RPMI8226 (cell line): ENCODE measurements at places on chromosomes 2 and 18.

DNA sequence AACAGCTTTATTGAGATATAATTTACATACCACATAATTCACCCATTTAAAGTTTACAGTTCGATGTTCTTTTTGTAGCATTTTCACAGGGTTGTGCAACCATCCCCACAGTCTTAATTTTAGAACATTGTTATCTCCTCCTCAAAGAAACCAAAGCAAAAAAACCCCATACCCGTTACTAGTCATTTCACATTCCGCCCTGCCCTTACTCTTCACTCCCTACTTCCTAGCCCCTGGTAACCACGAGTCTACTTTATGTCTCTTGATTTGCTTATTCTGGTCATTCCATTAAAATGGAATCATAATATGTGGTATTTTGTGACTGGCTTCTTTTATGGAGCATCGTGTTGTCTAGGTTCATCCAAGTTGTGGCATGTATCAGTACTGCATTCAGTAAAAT lies 137.7 kb downstream of the TANC1 start:
- no peak for DNase-seq

- DNase-seq, result no peak
Measured at GRCh38 chr2:40030456-40030975, 251.5 kb upstream of the THUMPD2 start.

- DNase-seq, result no peak
Measured at GRCh38 chr2:144946263-144946662, 426.3 kb upstream of the ZEB2 start.

GRCh38 chr18:355678-356077 lies 87.8 kb upstream of the THOC1 start:
- DNase-seq, result no peak

- DNase-seq, result no peak
Measured at GRCh38 chr2:228878138-228878537, 392.9 kb downstream of the PID1 start.

- DNase-seq, result peak; percentile 25
Measured at GRCh38 chr2:197145471-197146056, 165.0 kb downstream of the ANKRD44 start.

GRCh38 chr2:28352104-28352503 lies 40.6 kb upstream of the FOSL2 start:
- no peak for DNase-seq

- DNase-seq, result no peak
Measured at GRCh38 chr2:208548700-208549099, 142.1 kb downstream of the PTH2R start.

GRCh38 chr2:43131890-43132682 lies 94.3 kb downstream of the ZFP36L2 start:
- peak; percentile 77 for DNase-seq

DNA sequence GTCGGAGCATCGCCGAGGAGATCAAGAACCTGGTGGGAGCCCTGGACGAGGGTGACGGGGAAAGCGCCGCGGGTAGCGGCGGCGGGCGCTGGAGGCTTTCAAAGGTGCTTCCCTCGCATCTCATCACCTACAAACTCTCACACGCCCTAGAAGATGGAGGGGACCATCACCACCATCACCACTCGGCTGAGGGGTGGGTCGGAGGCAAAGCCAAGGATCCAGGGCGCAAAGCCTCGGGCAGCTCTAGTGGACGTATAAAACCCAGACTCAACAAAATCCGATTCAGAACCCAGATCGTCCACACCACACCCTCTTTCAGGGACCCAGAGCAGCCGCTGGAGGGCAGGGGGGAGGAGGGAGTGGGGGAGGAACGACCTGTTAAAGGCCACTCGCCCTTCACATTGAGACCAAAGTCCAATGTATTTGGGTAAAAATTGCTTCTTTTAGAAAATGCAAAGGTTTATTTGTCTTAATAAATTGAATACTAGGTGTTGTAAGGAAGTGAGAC lies 1.5 kb downstream of the SOWAHC start:
- no peak for DNase-seq

DNA sequence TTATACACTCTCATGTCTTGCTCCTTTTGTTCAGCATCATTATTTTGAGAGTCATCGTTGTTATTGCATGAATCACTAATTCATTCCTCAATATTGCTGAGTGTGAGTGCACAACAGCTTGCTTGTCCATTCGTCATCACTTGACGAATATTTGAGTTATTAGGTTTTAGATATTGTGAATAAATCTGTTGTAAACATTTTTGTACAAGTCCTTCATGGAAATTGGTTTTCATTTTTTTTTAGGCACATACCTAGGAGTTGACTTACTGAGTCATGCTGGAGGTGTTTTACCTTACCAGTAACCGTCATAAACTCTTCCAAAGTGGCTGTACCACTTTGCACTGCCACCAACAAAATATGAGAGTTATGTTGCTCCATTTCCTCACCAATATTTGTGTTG lies 84.2 kb upstream of the NCK2 start:
- DNase-seq, result no peak

DNA sequence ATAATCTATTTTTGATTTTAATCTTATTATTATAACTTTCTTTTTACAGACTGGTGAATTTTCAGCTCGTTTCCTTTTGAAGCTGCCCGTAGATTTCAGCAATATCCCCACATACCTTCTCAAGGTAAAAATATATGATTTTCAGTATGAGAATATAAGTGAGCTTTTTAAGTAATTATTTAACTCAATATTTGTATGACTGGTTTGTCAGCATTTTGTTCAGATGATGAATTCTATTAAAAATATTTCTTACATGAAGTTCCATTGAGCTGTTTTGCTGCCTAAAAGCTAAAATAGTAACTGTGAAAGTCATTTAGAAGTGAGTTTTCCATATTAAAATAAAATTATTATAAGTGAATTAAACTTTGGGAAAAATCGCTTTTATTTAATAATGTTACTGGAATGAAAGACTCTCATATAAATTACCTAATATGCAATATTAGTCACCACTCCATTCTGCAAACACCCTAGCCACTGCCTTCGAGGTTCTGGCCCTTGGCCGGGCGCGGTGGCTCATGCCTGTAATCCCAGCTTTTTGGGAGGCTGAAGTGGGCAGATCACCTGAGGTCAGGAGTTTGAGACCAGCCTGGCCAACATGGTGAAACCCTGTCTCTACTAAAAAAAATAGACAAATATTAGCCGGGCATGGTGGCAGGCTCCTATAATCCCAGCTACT lies 155.3 kb downstream of the BABAM2 start:
- no peak for DNase-seq

DNA sequence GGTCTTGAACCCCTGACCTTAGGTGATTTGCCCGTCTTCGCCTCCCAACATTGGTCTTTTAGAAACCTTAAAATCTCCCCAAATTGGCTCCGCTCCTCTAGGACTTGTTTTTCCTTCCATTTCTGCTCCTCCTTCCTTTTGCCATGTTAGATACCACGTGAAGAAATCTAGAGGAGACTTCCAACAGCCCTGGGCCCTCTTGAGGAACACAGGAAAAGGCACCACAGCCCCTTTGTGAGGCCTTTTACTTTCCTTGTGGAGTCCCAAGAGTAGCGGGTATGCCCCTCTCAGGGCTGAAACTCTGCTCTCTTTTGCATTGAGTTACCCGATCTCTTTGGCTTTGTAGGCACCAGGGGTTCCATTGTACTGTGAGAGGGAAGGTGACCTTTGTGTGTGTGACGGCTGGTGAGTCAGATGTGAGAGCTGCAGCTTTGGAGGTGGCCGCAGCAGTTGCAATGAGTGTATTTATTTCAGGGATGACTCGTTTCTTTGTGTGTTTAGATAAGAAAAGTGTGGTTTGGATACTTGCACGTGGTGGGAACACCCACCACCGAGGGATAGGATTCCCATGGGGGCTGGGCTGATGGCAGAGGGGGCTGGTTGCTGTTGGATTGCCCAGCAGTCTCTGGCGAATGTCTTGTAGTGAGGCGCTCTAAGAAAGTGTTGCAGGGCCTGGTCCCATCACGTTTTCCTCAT lies 218.4 kb upstream of the HS6ST1 start:
- DNase-seq, result no peak

- DNase-seq, result no peak
Measured at GRCh38 chr2:178530625-178531142, 50.4 kb downstream of the PLEKHA3 start.

DNA sequence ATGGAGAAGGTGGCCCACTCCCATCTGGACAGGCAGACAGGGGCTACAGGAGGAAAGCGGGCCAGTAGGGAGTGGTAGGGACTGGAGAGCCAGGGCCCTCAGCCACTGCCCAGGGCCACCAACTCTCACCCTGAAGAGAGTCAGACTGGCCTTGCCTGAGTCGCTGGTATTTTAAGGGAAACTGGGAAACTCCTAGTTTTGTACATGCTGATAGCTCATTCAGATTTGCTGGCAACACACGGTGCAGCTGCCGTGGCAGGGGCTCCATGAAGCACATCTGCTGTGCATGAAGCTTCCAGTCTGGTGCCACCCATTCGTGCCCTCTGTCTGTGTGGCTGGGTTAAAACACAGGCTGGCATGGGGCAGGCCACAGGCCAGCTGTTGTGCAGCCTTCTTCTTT lies 137.3 kb upstream of the GLI2 start:
- no peak for DNase-seq

DNA sequence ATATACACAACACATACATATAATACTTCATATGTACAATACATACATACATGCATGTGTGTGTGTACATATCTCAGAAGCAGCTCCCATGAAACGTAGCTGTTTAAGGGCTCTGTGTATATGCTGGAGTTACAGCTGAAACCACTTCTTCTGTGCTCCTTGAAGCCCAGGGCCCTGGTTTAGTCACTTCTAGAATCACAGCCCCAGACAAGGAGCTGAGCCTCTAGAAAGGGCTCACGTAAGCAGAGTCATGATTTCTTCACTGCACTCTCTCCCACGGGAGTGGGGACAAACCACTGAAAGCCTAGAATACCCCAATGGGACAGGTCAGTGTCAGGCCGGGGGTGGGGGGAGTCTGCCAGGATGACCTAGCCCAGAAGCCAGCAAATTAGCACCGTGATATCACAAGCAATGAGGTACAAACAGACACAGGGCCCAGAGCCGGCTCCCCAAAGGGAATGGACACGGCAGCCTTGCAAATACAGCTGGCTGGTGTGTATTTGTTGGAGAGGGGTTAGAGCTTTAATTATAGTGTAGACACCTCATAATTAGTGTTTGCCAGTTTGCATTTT lies 90.3 kb downstream of the C1QL2 start:
- DNase-seq, result no peak

DNA sequence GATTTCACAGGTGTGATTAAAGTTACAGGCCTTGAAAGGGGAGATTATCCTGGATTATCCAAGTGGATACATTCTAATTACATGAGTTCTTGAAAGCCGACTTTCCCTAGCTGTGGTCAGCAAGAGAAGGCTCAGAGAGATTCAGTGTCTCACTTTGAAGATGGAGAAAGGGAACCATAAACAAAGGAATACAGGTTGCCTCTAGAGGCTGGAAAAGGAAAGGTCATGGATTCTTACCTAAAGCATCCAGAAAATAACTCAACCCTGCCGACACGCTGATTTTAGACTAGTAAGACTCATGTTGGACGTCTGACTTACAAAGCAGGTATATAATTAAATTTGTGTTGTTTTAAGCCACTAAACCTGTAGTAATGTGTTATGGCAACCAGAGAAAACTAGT lies 1095.7 kb upstream of the ZEB2 start:
- DNase-seq, result no peak

DNA sequence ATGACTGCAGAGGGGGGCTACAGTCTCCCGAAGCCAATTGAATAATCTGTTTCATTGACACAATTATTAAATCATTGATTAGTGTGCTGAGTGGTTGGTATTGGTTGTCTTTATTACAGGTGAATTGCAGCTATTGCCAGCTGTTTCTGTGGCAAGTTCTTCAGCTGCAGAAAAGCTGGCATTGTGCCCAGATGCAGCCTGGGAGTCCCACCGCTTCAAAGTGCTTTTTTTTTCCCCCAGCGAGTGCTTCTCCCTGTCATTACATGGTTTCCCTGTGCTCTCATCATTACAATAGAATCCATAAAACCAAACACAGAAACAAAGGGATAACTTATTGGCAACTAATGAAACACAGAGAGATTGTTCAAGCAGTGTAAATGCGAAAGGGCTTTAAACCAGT lies 164.7 kb downstream of the GRB14 start:
- peak; percentile 66 for DNase-seq

GRCh38 chr18:39799006-39799405 lies 2156.0 kb upstream of the PIK3C3 start:
- peak; percentile 73 for DNase-seq

DNA sequence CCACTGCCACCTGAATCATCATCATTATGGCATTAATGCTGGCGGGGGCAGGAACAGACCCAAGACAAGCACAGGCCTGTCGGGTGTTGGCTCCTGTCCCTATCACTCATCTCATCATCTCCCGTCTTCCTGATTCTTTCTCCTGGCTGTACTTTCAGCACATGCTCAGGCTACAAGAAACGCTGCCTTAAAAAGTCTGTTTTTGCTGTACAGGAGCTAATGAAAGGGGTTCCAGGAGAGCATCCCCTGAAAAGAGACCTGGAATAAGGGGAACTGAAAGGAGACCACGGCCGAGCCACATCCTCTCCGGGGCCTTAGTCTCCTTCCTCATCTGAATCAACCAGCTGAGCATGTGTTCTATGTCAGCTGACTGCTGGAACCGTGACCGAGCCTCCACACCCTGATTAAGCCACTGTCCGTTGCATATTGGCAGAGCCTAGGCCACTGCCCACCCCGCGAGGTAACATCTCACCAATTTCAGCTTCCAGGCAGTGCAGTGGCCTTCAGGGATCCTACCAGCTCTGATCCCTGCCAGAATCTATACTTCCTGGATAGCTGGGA lies 62.6 kb downstream of the DNMT3A start:
- DNase-seq, result peak; percentile 81

- DNase-seq, result no peak
Measured at GRCh38 chr2:229174794-229175496, 96.1 kb downstream of the PID1 start.

DNA sequence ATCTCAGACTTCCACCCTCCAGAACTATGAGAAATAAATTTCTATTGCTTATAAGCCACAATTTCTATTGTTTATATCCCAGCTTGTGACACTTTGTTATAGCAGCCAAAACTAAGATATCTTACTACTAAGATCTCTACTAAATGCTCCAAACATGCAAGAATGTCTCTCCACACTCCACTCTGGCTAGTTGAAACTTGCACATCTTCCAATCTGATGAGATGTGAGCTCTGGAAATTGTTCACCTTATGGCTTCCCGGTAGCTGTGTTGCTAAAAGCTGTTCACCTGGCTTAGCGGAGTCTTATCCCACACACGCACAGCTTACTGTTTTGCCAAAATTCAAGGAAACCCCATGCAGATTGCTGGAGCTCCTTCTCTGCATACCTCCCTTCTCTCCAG lies 43.9 kb downstream of the PKDCC start:
- no peak for DNase-seq

DNA sequence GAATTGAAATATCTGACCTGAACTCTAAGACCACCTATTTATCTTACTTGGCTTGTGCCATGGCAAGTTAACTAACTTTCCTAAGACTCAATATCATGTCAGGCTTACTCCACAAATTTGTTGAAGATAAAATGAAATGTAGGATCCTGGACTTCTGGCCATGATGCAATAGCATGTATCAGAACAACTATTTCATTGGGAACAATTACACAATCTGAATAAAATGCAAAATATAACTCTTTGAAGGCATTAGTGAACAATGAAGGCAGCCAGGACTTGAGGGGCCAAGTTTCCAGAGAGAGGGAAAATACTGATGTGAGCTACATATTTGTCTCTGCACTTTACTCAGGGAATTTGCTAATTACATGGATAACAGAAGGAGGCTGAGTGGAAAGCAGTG lies 476.5 kb upstream of the ACVR2A start:
- no peak for DNase-seq
